Amniotic epithelial cell (primary cell): ENCODE measurements at places on chromosomes 6 and 20.

DNA sequence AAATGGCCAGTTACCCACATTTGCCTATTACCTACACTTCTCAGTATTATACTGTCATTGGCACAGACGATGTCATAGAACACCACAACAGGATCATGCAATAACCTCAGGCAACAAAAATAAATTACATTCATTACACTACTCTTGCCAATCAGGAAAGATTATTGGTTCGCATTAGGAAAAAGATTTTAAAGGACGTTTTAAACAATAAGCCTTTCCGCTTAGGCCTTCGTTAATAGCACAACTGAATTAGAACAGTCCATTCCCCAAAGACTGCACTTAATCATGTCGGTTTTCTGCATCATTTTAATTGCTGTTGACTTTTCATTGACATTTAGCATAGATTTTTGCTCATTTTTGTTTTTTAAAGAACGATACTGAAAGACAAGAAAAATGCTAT, 912 bp upstream of the SENP6 start:
- DNase-seq: no peak

DNA sequence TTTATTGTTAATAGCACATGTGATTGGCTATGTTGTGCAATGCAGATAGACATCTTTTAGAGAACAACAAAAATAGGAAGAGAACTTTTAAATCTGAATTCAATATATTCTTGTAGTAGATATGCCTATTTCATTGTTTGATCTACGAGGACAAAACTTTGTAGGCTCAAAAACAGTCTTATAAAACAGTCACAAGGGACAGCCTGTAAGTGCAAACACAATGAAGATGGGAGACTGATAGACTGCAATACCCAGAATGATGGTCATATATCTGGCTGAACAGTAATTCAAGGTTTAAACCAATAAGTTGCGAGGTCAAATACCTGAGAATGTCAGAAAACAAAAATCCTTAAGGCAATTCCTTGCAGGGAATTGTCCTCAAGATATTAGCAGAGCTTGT, 1342.9 kb upstream of the ADGRB3 start:
- DNase-seq: no peak

- DNase-seq: no peak
Measured at GRCh38 chr20:50041246-50041873, 58.6 kb downstream of the SNAI1 start.

DNA sequence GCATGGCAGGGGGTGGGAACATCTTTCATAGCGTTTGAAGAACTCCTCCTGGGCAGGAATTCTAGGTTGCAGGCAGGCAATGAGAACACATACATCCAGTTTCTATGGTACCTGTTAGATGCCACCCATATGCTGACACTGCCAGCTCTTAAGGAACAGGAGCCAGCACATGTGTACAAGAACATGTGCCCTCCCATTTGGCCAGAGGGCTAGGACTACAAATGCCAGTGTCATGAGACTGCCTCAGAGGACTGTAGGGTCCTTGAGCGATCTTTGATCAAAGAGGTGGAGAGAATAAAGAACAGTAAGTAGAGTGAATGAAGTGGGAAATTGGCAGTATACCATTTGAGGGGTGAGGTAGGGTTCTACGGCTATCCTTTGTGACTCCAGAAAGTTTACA, 45.8 kb downstream of the GCLC start:
- no peak for DNase-seq

- no peak for DNase-seq
Measured at GRCh38 chr6:90199900-90200299, 96.7 kb downstream of the BACH2 start.

DNA sequence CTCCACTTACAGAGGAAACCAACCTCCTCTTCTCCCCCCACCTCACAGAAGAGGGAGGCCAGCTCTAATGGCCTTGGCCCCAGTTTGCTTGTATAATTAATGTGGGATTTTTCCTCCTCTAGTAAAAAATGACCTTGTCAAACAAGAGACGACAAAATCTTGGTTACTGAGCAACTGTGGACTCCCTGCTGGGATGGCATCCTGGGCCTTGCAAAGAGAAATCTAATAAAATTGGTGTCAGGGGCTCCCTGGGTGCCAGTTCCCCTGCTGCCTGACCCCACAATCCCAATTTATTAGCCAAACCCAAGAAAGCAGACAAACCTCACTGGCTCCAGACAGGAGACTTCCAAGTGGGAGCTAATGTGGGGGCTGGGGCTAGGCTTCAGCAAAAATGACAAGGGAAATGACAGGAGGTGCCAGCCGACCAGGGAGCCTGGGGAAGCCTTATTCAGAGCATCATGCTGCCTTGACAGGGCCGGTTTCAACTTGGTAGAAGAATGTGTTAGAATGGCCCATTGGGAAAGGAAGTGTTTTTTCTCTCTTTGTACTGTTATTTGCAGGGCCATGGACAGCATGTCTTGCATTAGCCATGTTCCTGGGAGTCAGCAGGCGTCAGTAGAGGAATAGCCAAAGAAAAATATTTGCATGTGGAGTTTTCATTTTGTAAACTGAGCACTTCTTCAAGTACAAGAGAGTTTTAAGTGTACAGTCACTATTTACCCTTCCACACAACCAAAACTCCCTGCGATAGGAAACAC, 816.9 kb downstream of the DHX35 start:
- DNase-seq: no peak

GRCh38 chr6:133955582-133956415, 2.8 kb downstream of the TBPL1 start:
- DNase-seq: no peak

- peak; percentile 85 for DNase-seq
Measured at GRCh38 chr20:62623488-62624324, 18.6 kb upstream of the SLCO4A1 start.

DNA sequence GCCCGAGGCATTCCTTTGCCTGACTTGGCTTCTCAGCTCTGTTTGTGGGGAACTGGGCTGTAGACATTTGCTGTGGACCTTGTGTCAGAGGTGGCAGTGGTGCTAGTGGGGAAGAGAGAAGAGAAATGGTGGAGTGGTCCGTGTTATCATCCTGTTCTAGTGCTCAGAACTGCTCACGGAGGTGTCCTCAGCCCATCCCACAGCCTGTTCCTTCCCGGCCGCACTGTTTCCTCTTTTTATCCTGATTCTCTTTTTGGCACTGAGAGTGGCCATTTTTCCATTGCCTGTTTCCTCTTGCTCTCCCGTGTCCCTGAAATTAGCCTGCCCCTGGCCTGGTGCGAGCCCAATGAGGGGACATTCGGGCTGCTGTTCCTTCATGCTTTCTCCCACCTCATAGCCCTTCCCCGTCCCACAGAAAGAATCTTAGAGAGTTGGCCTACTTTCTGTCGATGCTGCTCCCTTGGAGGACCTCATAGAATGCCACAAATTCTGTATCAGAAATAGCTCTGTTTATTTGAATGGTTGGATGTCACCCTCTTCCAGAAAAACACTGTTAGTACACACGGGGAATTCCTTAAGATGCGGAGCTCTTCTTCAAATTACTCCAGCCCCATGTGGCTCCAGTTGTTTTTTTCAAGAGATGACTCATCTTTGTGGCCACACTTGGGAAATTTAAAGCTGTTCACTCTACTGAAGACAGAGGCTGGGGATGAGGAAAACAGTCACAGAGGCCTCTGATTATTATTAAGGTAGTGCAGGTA, 26.1 kb downstream of the FARS2 start:
- peak; percentile 79 for DNase-seq

DNA sequence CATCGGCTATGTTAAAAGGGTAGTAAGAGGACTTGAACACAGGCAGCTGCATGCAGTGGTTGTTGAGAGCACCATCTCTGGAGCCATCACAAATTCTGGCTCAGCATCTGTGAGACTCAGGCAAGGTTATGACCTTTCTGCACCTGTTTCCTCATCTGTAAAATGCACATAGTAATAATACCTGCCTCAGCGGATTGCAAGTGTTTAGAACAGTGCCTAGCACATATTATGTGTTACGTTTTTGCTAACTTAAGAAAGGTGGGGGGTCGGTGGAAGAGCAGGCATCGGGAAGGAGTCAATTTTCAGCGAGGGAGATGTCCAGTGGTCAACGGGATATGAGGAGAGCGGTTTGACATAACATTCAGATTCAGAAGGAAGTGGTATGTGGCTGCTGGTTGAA, 2.9 kb downstream of the LY6G5C start:
- DNase-seq: no peak
